ENCODE measurements at places on chromosomes 2 and 18.

DNA sequence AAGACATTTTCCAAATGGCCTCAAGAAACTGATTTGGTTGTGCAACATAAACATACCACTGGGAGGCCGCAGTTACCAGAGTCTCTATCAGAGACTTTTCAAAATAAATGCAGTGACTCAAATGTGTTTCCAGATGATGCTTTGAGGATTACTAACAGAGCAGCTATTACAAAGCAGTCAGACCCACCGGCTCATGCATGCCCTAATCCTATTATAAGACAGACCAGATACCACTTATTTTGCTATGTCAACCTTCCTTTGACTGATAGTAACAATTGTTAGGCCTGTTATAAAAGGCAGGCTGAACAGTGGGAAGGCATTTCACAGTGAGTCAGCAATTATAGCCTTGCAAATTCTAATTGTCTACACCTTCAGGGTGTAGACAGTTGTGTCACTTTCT lies 217.7 kb downstream of the LRRTM1 start:
- DNase-seq: no peak

- DNase-seq: no peak
Observed at GRCh38 chr2:162704496-162704895, 134.1 kb downstream of the KCNH7 start.

DNA sequence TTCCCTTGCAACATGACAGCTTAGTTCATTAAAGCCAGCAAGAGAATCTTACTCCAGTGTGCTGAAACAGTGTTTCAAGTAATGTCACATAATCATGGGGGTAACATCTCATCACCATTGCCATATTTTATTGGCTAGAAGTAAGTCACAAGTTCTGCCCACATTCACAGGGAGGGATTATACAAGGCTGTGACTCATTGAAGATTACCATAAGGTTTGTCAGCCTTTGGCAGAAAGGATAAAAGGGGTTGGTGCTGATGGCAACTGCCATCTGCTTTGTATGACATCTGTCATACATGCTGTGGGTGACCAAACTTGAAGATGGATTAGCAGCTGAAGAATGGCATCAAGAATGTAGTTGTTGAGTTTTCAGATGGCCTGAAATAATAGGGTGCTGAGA lies 61.2 kb downstream of the KCNE4 start:
- DNase-seq: no peak

DNA sequence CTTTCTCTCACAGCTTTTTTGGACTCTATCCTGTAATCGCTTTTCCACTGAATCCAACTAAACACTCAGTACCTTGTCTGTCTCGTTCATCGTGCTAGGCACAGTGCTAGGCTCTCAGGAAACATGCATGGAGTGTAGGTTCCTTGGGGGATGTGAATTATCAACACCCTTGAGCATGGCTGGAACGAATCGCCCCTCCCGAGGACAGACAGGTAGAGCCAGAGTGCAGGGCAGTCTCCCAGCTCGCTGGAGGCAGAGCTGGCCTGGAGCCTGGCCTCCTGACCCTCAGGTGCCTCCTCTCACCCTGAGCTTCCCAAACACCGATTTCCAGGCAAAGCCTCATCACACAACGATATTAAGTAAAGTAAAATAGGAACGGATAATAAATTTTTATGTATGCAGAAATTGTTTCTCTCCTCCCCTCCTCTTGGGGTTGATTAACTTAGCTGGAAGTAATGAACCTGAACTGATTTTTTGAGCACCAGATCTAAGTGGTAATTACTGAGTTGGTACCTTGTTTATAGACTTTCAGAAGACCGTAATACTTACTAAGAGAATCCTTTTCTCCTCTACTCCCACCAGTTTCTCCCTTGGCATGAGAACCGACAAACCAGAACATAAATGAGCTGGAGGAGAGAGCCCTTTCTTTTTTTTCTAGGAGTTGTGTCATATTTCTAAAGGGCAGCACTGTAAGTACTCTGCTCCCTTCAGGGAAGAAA lies 90.5 kb downstream of the MSH2 start:
- no peak for DNase-seq

DNA sequence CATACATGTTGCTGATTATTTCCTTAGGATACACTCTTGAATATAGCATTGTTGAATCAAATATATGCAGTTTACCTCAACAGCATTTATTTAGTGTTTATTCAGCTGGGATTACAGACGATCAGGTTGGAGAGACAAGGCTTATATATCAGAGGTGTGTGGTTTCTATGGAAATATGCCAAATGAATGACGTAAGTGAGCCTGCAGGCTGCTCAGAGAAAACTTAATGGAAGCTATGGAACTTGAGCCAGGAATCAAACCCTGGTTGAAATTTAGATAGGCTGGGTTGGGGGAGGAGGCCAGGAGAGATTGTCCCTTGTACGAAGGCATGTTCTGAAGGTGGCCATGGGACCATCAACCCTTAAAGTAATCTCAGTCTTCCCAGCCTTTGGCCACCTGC lies 79.5 kb downstream of the INPP4A start:
- DNase-seq: no peak

DNA sequence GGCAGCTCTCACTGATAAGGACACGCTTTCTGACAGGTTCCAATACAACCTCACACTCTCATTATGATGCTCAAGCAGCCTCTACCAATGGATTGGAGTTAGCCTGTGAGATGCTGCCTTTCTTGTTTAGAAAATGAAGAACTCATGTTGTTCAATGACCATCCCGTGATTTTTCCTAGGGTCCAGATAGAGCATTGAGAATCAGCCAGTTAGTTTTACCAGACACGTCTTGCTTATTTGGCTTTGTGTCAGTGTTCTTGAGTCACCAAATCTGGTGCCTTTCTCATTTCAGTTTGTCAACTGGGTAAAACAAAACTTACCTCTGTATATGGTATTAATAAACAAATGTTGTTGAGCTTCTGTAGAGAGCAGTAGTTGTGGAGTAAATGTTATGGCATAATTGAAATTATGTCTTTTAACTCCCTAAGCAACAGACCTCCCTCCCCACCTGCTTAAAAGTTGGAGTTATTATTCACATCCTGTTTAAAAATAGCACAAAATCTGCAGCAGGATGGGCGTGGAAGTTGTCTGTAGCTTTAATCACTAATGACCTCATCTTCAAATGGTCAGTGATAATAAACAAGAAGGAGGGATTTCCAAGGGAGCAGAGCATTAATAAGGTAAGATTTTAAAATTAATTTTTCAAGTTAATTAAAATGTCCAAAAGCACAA lies 167.3 kb downstream of the HRH4 start:
- no peak for DNase-seq
